ENCODE measurements at places on chromosomes 16 and 17.

DNA sequence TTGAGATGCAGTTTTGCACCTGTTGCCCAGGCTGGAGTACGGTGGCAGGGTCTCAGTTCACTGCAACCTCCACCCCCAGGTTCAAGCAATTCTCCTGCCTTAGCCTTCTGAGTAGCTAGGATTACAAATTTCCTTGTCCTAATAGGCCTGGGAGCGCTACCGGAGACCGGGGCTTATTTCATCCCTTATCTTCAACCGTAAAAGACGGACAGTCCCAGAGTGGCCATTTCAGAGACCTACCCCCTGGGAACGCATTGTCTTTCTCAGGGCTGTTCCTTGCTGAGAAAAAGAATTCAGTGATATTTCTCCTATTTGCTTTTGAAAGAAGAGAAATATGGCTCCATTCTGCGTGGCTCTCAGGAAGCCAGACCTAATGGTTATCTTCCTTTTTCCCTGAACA, 39.6 kb upstream of the GINS3 start:
- no peak for DNase-seq

DNA sequence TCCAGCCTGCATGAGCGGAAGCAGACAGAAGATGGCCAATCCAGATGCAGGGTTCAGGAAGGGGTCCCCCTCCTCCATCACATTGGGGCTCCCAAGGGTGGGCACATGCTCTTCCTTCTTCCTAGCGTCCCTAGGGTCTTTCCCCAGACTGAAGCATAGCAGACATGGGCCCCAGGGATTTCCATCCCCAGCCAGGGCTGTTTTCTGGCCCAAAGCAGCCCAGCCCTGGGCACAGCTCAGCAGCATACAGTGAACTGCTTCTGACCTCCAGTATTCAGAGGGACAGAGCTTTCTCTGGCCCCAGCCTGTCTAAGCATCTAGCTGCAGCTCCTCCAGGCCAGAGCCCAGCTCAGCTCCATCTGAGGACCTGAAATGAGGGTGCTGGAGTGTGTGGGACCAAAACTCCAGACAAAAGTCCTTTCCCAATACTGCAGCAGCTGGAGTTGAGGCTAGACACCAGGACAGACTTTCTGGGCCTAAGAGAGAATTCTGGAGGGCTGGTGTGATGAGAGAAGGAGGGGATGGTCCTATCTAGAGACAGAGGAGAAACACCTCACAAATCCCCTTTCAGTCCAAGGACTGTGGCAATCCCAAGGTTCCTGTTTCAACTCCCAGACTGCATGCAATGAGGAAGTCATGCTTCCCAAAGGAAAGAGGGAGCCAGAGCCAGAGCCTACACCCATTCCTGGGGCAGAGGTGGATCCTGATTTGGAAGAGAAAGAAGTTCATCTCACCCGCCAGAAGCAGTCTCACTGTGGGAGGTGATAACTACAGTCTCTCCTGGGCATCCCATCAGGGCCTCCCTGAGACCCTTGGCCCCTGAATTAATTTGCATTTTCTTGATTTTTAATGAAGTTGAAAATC, 4.5 kb upstream of the FOXN1 start:
- no peak for DNase-seq

DNA sequence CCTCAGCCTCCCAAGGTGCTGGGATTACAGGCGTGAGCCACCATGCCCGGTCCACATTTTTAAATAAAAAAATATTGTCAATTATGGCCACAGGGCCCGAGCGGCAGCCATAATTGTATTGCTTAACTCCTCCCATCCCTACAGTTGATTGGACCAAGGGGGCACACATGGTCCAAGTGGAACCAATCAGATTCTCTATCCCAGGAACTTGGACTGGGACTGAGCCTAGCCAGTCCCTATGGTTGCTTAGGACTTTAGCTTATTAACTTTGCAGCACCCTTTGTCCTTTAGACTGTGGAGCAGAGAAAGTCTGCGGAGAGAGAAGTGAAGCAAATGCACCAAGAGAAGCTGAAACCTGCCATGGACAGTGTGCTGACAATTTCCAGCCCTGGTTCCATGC, 5.5 kb upstream of the RDM1 start:
- DNase-seq = no peak

DNA sequence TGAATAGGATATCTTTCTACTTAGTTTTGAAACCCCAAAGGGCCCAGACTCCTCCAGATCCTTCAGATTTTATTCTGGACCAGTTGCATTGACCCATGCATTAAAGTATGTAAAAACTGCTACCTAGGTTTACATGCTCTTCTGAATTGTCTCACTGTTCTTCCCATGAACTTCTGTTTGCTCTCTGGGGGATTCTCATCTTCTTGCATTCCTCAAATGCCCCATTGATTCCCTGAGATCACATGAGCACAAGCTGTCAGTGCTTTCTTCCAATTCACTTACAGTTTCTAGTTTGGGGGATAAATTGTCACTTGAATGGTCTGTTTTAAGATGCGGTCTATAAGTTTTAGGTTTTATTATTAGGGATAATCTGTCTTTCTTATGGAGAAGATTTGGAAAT, 188.9 kb upstream of the KIF2B start:
- DNase-seq = no peak

GRCh38 chr16:53219371-53219770, 164.6 kb downstream of the CHD9 start:
- no peak for DNase-seq

GRCh38 chr17:72560303-72561247, 439.8 kb downstream of the SOX9 start:
- DNase-seq = no peak

GRCh38 chr16:15502041-15502725, 67.8 kb downstream of the BMERB1 start:
- peak; percentile 86 for DNase-seq

GRCh38 chr17:40540448-40540847, 24.8 kb downstream of the CCR7 start:
- no peak for DNase-seq

GRCh38 chr16:3059041-3059722, 6.3 kb upstream of the IL32 start:
- peak; percentile 46 for DNase-seq

DNA sequence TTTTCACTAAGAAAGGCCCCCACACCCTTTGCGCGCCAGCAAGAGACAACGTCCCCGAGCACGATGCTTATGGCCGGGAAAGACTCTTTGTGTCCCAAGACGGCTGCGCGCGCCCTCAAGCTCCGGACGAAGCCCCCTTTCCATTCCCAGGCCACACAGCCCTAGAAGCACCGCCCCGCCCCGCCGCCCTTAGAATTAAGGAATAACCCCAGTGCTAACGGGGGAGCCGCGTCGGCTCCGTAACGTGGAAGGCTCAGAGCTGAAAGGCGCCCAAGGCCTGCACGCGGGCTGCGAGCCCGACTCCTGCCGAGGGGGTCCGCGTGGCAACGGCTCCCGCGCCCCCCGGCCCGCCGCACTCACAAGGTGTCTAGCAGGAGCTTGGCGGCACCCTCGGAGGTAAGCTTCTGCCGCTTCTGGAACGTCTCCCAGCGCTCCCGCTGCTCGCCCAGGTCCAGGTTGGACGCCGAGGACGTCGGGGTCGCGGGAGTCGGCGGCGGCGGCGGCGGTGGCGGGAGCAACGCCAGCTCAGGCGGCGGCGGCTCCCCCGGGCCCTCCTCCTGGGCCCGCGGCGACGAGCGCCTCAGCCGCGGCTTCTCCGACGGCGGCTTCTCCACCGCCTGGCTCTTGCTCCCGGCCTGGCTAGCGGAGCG, 477 bp downstream of the CENPV start:
- DNase-seq = no peak

GRCh38 chr16:543301-544164, 16.0 kb downstream of the CAPN15 start:
- no peak for DNase-seq

DNA sequence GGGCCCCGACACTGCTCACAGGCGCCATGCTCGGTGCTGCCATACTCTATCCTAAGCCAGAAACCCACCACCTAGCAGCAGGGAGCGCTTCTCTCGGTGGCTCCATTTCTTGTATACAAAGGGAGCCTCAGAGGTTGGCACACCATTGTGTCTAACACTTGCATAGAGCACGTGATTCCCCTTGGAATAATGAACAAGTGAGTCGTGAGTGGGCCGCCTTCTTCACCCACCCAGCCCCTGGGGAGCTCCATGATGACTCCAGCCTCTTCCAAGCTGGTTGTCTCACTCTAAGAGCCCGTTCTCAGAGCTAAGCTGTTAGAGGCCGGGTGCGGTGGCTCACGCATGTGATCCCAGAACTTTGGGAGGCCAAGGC, 82.3 kb upstream of the ZNF469 start:
- no peak for DNase-seq

- DNase-seq = no peak
Measured at GRCh38 chr17:50171371-50172071, 5.7 kb downstream of the SGCA start.

- DNase-seq = no peak
Measured at GRCh38 chr16:75477680-75478473, 13.4 kb upstream of the TMEM170A start.

DNA sequence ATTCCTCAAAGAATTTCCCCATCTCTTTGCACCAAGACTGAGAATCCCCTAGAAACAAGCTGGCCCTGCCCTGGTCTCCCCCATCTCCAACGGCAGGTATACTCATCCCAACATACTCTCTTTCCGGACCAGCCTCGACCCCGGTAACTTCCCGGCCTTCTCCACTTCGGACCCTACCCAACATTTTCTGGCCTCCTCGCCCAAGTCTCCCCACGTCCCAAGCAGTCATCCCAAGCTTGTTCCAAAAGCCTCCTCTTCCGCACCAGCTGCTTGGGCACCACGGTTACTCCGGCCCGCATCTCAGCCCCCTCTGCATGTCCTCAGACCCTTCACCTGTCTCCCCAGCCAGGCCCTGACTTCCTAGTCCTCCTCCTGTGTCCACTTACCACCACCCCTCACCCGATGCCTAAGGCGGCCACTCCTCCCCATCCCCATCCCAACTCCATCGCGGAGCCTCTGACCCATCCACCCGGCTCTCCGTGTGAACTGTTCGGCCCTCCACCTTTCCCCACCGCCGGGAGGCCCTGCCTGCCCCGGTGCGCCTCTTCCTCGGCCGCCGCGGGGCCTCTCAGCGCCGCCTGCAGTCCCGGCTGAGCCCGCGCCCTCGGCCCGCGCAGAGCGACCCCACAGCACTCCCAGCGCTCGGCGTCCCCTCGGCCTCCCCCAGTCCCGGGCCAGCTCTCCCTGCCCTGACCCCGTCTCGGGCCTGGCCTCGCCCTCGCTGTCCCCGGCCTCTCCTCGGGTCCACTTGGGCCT, 994 bp downstream of the PITPNA start:
- DNase-seq = no peak

DNA sequence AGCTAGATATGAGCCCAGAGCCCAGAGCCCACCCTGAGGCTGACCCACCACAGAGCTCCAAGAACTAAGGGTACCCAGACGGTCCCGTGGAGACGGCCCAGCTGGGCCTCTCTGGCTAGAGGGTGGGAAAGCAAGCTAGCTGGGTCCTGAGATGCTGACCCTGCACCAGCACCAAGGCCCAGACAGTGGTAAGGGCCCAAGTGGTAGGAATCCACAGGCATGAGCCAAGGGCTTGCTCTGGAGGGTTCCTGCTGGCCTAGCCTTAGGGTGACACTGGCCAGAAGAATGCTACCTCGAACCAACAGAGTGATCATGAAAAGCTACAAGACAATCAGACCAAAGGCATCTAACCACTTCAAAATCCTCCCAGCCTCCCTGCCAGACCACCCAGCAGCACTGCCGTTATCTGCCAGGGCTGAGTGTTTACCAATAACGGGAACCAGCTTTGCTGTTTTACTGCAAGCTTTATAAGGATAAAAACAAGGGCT, 13.2 kb downstream of the HIC1 start:
- DNase-seq = no peak
